ENCODE measurements at places on chromosomes 1 and 21. TPM values are rescaled to one million over a fixed set of nuclear protein-coding genes. Genes with fewer than 3 reads are reported as not detected.

Gene SDHB
- total RNA-seq, result 129 TPM

Gene NKAIN1
- not detected for total RNA-seq

Gene SPRR3
- 5.0 TPM for total RNA-seq

Gene IL19
- not detected for total RNA-seq

Gene NR1I3
- total RNA-seq, result not detected

Gene HLX
- 27.3 TPM for total RNA-seq

Data from esophagus muscularis mucosa (tissue), 4 donors.